ENCODE measurements at places on chromosomes 5 and 9. TPM values are rescaled to one million over a fixed set of nuclear protein-coding genes. Genes with fewer than 3 reads are reported as not detected.

NR2F1 gene
- total RNA-seq: 19.7 TPM

SH3PXD2B gene
- 68.9 TPM for total RNA-seq

DNA sequence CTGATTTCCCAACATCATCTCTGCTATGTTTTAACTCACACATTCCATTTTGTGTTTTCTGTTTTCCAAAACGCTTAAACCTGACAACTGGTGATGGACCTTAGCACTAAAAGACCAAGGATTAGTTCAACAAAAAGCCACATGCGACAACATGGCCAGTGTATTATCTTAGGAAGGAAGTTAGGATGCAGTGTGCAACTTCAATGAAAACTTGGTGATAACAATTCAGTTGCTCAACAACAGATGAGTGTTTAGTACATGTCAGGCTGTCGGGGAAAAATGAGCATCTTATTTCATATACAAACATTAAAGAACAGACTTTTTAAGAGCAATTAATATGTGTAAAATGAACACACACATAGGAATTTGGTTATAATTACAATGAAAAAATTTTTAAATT, 780.0 kb downstream of the SEMA5A start:
- H3K27ac ChIP-seq: no peak overlapping the region
- H3K4me1 ChIP-seq: peaks cover 24% of the 10 kb centered on the region
- no peak for DNase-seq
- H3K27me3 ChIP-seq: peaks cover 21% of the 10 kb centered on the region
- H3K4me3 ChIP-seq: no peak overlapping the region

DNA sequence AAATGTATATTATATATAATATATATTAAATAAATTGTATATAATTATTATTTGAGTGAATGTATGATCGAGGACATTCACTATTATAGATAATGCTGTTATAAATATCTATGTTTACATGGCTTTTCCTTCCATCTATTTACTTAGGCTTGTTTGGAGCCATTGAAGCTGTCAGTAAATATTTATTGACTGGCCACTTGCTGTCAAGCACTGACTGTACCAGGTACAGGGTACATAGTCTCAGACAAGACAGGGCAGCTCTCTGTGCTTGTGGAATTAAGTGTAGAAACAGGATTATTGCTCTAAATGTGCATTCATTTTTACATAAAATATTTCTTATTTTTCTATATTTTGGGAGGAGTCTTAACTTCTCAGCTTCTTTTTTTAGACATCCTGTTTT, 16.4 kb downstream of the FAXDC2 start:
- H3K27ac ChIP-seq: no peak overlapping the region
- H3K4me1 ChIP-seq: peaks cover 7% of the 10 kb centered on the region
- no peaks in the 10 kb centered on the region for H3K27me3 ChIP-seq
- no peak for DNase-seq

FCN1 gene
- total RNA-seq: not detected

- peaks cover 10% of the 10 kb centered on the region for H3K36me3 ChIP-seq
- H3K4me1 ChIP-seq: peaks cover 24% of the 10 kb centered on the region
- H3K27ac ChIP-seq: no peak overlapping the region
Measured at GRCh38 chr9:128916204-128916603, 4.6 kb upstream of the PHYHD1 start.

DNA sequence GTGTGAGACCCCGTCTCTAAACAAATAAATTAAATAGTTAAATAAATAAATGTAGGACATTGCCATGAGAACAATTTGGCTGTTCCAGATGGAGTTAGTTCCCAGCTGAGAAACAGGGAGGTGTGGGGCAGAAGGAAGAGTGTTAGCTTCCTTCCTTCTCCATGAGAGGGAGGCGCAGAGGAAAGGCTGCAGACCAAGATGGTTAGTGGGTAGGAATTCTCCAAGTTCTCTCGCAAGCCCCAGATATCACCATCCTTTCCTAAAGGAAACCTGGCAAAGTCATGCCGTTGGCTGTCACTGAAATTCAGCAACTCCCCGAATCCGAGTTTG, 33.1 kb upstream of the RAB14 start:
- H3K4me1 ChIP-seq: no peaks in the 10 kb centered on the region
- no peak overlapping the region for H3K4me3 ChIP-seq
- peaks cover 1% of the 10 kb centered on the region for H3K27me3 ChIP-seq
- H3K27ac ChIP-seq: no peak overlapping the region

DNA sequence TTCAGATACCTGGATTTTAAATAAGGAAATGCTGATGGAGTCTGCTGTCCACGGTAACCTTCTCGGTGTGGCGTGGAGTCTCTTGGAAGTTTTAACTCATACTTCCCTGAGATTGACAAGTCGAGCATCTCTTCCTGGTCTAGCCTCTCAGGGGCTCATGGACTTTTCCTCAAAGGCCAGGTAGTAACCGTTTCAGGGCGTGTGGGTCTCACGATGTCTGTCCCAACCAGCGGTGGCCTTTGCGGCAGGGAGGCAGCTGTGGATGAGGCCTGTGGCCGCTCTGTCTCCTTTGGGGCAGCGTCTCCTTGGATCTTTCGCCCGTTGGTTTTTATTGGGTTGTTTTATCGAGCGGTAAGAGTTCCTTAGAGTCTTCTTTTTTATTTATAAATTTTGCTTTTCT, 32.8 kb downstream of the CEP72 start:
- no peak overlapping the region for H3K4me3 ChIP-seq
- no peaks in the 10 kb centered on the region for H3K4me1 ChIP-seq
- DNase-seq: no peak

DNA sequence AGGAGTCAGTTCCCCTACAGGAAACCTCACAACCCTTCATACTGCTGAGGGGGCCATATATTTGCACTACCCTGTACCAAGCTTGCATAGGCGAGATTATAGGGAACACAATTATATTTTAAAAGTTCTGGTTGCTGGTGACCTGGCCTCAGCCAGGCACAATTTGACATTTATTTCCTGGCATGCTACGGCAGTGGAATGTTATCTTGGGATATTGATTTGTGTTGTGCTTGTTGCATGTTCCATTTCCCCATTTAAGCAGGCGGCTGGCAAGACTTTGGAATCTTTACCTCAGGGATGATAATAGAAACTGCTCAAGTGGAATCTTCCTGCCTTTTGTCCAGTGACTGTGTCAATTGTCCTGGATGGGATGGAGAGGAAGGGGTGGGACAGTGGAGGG, 67.0 kb upstream of the RPS23 start:
- H3K27ac ChIP-seq: no peak overlapping the region
- H3K27me3 ChIP-seq: no peaks in the 10 kb centered on the region
- H3K4me3 ChIP-seq: no peak overlapping the region

DNA sequence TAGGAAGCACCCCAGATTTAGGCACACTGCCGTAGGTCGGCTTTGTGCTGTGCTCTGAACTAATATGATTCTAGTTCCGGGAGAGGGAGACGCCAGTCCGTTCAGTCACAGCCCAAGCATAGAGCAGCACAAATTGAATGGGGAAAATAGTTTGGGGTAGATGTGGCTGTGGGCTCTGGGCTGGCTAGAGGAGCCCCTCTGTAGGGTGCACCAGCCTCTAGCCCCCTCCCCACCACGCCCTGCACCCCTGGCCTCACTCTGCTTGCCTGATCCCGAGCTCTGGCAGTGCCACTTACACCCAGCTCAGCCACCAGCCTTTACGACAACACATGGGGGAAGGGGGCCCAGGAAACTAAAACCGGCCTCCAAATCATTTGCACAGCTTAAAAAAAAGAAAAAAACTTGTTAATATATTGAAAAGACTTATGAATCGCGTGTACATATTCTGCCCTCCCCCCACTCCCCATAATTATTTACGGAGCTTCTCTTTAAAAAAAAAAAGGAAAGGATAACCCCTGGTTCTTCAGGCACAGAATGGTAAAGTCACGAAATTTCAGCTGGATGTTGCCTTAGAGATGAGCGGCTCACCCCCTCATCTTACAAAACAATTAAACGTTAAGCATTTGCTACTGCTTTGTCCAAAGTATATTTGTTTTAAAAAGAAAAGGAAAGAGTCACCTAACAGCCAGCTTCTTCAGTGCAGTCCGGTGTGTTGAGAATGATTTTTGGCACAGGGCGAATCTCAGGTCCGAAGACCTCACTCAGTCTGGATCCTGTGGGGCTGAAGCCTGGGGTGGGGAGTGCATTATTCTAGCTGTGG, 3.5 kb downstream of the LMX1B start:
- no peak overlapping the region for H3K27ac ChIP-seq
- H3K27me3 ChIP-seq: peaks cover 89% of the 10 kb centered on the region
- no peak overlapping the region for H3K4me3 ChIP-seq
- peaks cover 20% of the 10 kb centered on the region for H3K4me1 ChIP-seq
- no peak for DNase-seq

- H3K36me3 ChIP-seq: peaks cover 13% of the 10 kb centered on the region
- peaks cover 40% of the 10 kb centered on the region for H3K4me1 ChIP-seq
- no peaks in the 10 kb centered on the region for H3K27me3 ChIP-seq
- DNase-seq: no peak
- peak overlapping the region; percentile 93 for H3K27ac ChIP-seq
Measured at GRCh38 chr9:131635892-131636291, 90.6 kb downstream of the PRRT1B start.

DNA sequence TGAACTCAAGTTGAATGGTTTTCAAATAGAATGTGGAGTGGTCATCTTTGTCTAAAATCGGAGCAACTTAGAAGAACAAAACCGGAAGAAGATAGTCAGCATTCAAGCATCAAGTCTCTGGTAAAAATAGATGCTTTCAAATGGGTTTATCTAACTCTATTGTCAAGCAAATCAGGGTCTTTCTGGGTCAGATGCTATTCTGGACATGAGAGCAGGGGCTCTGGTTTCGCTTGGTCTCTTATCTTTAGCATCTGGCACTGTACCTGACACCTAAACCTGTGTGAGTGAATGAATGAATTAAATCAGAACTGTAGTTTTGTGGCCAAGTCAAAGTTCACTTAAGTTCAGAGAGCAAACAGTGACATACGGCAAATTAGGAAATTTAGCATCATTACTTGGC, 173.5 kb downstream of the SLIT3 start:
- H3K4me1 ChIP-seq: peaks cover 29% of the 10 kb centered on the region
- H3K4me3 ChIP-seq: no peak overlapping the region
- DNase-seq: no peak

GRCh38 chr5:55894135-55894534, 43.0 kb downstream of the IL31RA start:
- no peaks in the 10 kb centered on the region for H3K36me3 ChIP-seq
- H3K27me3 ChIP-seq: no peaks in the 10 kb centered on the region
- H3K4me1 ChIP-seq: peaks cover 12% of the 10 kb centered on the region
- H3K27ac ChIP-seq: no peak overlapping the region

GRCh38 chr9:81473708-81474107, 215.6 kb downstream of the TLE1 start:
- H3K27me3 ChIP-seq: no peaks in the 10 kb centered on the region
- DNase-seq: no peak

DNA sequence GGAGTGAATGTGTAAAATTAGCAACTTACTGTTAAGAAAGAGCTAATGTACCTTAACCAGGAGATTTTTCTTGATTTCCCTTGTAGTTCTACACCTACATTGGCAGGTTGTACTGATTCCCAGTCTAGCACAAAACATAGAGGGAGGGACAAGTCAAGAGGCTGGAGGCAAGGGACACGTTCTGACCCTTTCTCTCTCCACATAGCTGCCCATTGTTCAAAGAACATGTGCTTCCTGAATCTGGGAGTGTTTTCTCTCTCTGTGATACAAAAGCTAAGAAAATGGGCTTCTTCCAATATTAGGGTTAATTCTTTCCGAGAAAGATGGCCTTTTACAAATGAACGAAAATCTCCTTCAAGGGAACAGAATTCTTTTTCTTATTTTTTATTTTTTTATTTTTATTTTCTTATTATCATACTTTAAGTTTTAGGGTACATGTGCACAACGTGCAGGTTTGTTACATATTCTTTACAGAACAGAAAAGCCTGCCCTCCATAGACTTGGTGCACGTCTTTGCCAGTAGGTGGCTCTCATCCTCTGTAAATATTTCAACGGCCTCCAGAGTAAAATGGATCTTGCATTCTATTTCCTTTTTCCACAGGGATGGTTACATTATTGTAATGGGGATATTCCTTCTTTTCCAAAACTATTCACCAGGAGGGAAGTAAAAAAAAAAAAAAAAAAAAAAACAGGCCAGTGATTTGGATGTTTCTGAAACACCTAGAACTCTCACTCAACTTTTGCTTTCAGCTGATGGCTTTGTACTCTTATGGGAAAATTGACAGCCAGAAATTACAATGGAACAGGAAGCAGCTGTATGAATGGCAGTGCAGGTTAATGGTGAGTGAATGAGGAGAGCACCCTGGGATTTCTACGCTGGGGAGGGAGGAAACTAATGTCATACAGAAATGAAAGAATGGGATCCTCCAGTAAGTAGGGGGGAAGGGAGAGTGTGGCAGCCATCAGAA, 13.1 kb upstream of the IFNA5 start:
- H3K27me3 ChIP-seq: peaks cover 6% of the 10 kb centered on the region
- no peak overlapping the region for H3K4me3 ChIP-seq
- H3K4me1 ChIP-seq: peaks cover 13% of the 10 kb centered on the region
- no peak for DNase-seq
- H3K36me3 ChIP-seq: peaks cover 7% of the 10 kb centered on the region

ZNF300 gene
- total RNA-seq: 15.6 TPM

CTXN3 gene
- total RNA-seq: not detected

ZNF346 gene
- 48.6 TPM for total RNA-seq

BAAT gene
- 0.07 TPM for total RNA-seq

GRCh38 chr5:21765406-21765805, 1087.7 kb downstream of the CDH12 start:
- H3K36me3 ChIP-seq: no peaks in the 10 kb centered on the region
- H3K27ac ChIP-seq: no peak overlapping the region
- H3K27me3 ChIP-seq: no peaks in the 10 kb centered on the region
- DNase-seq: no peak
- no peak overlapping the region for H3K4me3 ChIP-seq

GRCh38 chr5:110056580-110057114, 366.9 kb downstream of the MAN2A1 start:
- H3K27ac ChIP-seq: no peak overlapping the region
- peaks cover 45% of the 10 kb centered on the region for H3K27me3 ChIP-seq

GRCh38 chr5:146025114-146025680, 80.2 kb downstream of the PLAC8L1 start:
- no peaks in the 10 kb centered on the region for H3K36me3 ChIP-seq
- no peak for DNase-seq
- peaks cover 15% of the 10 kb centered on the region for H3K4me1 ChIP-seq
- no peak overlapping the region for H3K27ac ChIP-seq
- no peak overlapping the region for H3K4me3 ChIP-seq

DNA sequence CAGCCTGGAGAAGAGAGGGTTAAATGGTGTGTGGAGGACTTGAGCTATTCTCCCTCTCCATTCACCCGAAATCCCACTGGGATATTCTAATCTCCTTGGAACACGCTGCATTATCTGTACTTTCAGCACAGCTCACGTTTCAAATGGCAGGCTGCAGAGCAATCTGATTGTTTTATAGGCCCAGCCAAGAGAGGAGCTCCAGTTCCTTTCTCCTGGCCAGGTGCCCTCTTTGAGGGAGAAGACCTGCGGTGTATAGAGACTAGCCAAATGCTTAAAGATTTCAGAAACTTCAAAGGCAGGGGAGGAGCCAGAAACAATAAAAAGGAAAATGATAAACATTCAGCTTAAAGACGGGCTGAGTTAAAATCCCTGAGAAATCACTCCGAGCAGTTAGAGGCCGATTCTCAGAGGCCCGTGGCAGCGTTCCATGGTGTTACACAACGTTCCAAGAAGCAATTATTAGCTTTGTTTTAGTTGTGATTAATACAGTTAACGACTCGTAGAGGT, 564.0 kb upstream of the KLF4 start:
- peak overlapping the region; percentile 8 for H3K4me3 ChIP-seq
- no peak for DNase-seq
- peaks cover 59% of the 10 kb centered on the region for H3K4me1 ChIP-seq
- H3K36me3 ChIP-seq: no peaks in the 10 kb centered on the region

GRCh38 chr9:35341021-35341420, 148.9 kb upstream of the RUSC2 start:
- no peaks in the 10 kb centered on the region for H3K27me3 ChIP-seq
- DNase-seq: no peak
- peaks cover 17% of the 10 kb centered on the region for H3K4me1 ChIP-seq
- H3K4me3 ChIP-seq: no peak overlapping the region
- H3K27ac ChIP-seq: no peak overlapping the region
- H3K36me3 ChIP-seq: peaks cover under 1% of the 10 kb centered on the region
